ENCODE measurements at places on chromosomes 1 and 21. TPM values are rescaled to one million over a fixed set of nuclear protein-coding genes. Genes with fewer than 3 reads are reported as not detected.
A peak's percentile ranks its signal among the peaks of the same experiment; 100 is the strongest.

GRCh38 chr1:99728494-99729235 is 37.8 kb downstream of the FRRS1 start:
- no peak for DNase-seq

GRCh38 chr1:28236656-28237322 is 865 bp downstream of the ATP5IF1 start:
- no peak for DNase-seq

DNA sequence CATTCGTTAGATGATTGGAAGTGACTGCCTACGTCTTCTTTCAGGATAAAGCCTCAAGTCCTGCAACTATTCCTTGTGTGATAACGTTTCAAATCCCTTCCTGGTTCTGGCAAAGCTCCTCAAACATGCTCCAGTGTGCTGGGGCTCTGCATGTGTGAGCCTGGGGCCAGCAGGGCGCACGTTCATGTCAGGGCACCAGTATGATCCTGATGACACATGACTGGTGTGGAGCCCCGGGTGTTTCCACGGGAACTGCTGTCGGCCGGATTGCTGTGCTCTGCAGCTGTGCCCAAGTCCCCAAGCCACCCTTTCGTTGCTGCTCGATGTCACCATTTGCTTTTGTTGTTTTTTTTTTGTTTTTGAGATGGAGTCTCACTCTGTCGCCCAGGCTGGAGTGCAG is 21.3 kb downstream of the KRTAP10-1 start:
- no peak for DNase-seq

LMX1A gene
- total RNA-seq = not detected

DNA sequence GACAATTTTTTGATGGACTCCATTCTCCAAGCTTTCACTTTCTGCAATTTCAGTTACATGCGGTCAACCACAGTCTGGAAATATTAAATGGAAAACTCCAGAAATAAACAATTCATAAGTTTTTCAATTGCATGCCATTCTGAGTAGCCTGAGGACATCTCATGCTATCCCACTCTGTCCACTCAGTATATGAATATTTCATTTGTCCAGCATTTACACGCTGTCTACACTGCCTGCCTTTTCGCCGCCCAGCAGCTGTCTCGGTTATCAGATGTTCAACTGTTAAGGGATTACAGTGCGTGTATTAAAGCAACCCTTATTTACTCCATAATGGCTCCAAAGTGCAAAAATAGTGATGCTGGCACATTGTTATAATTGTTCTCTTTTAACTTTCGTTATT is 116.3 kb downstream of the ADSS2 start:
- no peak for DNase-seq

- DNase-seq = peak; percentile 22
Measured at GRCh38 chr1:50424884-50425375, 1.7 kb upstream of the DMRTA2 start.

HSD17B7 gene
- 12.3 TPM for total RNA-seq

Measured in SJSA1 (cell line).